ENCODE measurements at places on chromosomes 16 and 17.

DNA sequence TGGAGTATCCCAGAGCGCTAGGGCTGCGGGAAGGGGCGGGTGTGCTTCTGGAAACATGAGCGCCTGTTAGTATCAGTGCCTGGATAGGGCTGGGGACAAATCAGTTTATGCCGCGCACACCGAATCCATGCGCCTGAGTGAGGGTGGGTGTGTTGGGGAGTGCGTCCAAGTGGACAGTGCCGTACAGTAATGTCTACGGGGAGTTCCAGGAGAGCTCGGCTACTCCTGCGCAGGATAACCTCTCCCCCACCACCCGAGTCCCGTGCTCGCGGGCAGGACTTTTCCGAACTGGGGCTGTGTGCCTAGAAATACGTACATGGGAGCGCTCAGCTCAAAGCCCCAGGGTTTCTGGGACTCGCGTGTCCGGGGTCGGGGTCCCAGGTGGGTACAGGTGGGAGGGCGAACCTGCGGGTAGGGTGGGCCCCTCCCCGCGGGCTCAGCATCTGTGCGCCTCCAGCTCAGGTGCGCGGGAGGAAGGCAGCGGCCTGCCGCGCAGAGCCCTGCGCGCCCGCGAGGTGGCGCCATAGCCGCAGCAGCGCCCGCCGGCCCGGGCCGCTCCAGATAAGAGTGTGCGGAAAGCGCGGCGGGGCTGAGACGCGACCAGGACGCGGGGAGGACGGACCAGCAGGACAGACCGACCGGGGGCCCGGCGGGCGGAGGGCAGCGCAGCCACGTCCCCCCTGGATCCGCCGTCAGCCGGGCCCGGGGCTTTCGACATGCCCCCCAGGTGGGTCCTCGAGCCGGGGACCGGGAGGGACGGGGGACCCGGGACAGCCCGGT, at the start of gene HIC1:
HIC1 (plus strand) TSS at position 592 of the 780 bp plus-strand sequence. CDS start 1,588 bp downstream, outside the sequence.
- DNase-seq, result peak; percentile 84

- no peak for DNase-seq
Measured at GRCh38 chr16:496097-496886, 31.2 kb upstream of the CAPN15 start.

DNA sequence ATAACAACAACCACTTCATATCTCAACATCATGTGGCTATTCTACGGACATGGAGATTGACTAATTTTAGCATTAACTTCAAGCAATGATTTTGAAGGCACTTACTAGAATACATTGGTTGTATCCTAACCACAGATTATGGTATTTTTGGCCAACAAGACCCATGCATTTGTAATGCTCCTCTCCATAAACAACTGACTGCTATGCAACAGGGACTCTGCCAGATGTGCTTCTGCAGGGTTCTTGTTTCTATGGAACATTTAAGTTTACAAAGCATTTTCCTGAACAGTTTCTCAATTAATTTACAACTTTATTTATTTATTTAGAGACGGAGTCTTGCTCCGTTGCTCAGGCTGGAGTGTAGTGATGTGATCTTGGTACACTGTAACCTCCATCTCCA, 178.0 kb downstream of the PARN start:
- DNase-seq, result no peak

- DNase-seq, result no peak
Measured at GRCh38 chr16:48064971-48065370, 90.8 kb downstream of the ABCC12 start.

GRCh38 chr17:75785016-75785890, 647 bp downstream of the UNK start:
- peak; percentile 91 for DNase-seq

- peak; percentile 59 for DNase-seq
Measured at GRCh38 chr16:47018223-47018891, 44.9 kb upstream of the DNAJA2 start.

DNA sequence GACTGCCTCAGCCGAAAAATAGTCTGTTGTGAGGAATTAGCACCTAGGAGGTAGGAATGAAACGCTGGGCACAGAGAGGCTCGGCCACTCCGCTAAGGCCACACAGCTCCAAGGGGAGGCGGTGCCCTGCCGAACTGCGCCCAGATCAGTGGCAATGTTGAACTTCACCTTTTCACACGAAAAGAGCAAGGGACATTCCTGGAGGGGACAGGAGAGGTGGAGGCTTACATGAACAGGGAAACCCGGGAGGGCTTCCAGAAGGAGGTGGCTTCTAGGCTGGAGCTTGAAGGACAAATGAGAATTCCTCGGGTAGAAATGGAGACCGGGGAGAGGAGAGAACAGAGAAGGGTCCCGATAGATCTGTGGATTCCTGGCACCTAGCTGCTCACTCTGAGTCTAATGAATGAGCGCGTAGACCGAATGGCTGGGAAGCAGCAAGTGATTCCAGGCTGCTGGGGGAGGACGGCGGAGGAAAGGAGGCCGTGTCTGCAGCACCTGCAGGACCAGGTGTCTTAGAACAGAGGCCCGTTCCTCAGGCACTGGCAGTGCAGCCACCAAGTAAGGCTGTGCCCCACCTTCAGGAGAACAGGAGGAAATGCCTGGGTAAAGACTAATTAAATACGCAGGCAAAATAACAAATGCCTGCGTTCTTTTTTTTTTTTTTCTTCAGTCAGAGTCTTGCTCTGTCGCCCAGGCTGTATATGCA, 722 bp upstream of the SLC38A10 start:
- peak; percentile 79 for DNase-seq

GRCh38 chr16:3716831-3717234, 491 bp downstream of the TRAP1 start:
- DNase-seq, result peak; percentile 28

GRCh38 chr16:68252383-68252782, 7.2 kb downstream of the PLA2G15 start:
- no peak for DNase-seq

GRCh38 chr16:48511071-48511540, 98.9 kb downstream of the N4BP1 start:
- no peak for DNase-seq

DNA sequence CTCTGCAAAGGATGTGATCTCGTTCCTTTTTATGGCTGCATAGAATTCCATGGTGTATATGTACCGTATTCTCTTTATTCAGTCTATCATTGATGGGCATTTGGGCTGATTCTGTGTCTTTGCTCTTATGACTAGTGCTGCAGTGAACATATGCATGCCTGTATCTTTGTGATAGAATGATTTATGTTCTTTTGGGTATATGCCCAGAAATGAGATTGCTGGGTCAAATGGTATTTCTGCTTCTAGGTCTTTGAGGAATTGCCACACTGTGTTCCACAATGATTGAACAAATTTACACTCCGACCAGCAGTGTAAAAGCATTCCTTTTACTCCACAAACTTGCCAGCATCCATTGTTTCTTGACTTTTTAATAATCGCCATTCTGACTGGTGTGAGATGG, 60.2 kb upstream of the ADORA2B start:
- DNase-seq, result no peak

DNA sequence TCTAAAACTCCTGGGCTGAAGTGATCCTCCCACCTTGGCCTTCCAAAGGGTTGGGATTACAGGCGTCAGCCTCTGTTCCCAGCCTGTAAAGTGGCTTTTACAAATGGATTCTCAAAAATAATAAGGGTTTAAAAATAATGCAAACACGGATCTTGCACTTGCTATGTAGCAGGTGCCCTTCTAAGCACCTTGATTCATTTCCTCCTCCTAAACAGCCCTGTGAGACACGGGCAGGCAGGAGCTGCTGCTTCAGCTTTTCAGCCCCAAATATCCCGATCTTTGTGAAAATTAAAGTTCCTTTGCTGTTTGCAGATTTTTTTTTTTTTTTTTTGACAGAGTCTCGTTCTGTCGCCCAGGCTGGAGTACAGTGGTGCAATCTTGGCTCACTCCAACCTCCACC, 31.7 kb downstream of the NAGPA start:
- DNase-seq, result no peak

DNA sequence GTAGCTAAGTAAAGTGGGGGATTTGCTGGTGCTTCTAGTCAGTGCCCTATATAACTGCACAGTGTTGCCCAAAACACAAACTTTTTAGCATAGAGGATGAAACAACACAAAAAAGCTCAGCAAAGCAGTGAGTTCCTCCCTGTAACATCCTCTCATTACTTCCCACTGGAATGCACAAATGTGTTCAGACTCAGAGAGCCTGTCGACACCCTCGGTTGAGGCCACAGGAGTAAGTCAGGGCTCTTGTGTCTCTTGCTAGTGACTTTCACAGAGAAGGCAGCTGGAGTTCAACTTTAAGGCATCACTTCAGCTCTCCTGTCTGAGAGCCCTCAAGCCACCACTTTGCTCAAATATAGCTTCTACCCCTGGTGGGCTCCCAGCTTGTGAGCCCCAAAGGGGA, 107.2 kb upstream of the NETO2 start:
- no peak for DNase-seq

DNA sequence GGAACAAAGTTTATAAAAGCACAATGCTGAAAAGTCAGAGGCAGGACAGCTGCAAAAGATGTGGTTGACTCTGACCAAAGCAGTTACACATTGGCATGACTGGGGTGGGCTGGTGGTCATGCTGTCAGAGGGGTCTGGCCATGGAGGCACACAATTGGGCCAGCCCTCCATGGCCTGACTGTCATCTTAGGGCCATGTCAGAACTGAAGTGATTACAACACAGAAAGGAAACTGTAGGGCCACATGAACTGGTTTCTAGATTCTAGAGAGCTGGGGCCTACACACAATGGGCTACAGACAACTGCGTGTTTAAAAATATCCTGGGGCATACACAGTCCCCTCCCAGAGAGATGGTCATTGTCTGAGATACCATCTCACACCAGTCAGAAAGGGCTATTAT, 380.6 kb downstream of the GRIN2A start:
- no peak for DNase-seq

DNA sequence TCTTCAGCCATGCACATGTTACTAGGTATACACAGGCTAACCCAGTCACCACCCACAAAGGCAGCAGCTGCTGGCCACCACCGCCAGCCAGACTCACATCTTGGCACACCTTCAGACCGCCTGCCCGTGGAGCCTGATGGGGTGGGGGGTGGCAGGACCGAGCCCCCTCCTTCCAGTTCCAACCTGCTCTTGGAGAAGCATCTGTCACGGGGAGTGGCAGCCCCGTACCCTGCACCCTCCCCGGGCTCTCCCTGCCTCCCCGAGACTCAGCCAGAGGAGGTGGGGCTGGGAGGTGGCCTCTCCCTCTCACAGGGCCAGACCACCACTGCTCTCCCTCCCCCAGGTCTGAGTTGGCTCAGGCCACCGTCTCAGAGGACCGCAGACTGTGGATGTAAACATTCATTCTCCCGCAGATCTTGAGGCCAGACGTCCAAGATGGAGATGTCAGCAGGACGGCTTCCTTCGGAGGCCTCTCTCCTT, 11.3 kb upstream of the RBFOX3 start:
- DNase-seq, result no peak

- DNase-seq, result no peak
Measured at GRCh38 chr17:28718333-28719020, 809 bp upstream of the RAB34 start.

All from SW480 (cell line).